ENCODE measurements at places on chromosomes 5 and 9.

DNA sequence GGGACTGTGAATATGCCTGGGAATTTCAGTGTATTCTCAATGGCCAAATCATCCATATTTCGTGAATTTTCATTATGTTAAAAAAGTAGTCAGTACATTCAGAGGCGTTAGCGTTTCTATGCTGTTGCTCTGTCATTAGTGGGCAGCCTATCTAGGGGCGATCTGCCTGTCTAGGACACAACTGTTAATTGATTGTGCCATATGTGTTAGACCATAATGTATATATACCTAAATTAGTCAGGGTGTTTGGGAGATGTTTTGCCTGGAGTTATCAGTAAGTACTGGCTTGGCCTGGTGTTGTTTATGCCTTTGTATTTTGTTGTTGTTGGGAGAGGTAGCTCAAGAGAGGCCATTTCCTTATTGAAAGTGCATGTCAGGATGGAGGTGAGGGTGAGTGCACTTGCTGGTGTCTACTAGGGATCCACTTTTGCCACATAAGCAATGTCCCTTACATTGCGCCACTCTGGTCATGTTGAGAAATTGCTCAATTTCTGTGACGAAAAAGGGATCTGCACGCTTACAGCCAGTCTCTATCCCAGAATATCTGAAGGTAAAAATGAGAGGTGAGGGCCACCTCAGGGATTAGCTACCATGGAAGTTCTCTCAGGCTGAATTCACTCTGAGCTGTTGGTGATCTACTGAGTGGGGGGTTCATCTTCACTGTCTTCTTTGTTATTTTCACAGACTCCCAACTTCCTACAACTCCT, 123.3 kb downstream of the ST8SIA4 start:
- no peak for DNase-seq

DNA sequence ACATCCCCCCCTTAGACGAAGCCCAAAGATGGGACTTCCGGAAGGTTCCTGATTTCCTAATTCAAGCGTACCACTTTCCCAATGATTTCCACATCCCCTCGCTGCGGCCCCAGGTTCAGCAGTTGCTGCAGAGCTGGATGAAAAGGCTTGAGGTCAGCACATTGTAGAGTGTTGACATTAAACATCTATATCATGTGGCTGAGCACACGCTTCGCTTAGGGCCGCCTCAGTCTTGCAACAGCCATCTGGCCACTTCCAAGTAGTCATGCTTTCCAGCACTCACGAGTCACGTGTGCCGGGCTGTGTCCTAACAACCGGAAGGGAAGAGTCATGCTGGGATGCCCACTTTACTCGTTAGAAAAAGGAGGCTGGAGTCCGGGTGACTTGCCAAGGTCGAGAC, 340.6 kb upstream of the IRX4 start:
- no peak for DNase-seq

DNA sequence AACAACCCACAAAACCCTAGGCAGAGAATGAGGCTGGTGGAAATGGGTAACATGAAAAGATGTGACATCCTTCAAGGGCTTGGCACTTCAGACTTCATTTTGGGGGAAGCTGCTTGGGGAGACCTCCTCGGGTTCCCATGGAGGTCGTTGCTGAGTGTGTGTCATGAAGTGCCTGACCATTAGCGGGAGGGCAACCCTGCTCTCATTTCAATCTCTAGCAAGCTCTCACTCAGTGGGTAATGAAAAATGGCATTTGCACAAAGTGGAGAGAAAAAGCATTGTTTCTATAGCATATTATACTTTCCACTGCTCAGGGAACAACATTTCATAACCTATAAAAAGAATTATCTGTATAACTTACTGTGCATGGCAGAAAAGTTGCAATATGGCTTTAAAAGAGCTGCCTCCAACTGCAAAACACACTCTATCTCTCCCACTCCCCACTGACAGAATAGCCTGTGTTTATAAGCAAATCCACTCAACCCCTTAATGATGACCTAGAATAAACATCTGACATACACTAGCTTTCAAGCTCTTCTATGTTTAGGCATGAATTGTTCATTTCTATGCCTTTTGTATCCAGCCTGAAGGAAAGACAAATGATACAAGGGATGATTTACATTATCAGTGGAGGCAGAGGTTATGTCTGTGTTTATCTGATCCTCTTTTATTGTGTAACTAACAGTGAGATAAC, 357.2 kb downstream of the ZSWIM6 start:
- DNase-seq: no peak

- no peak for DNase-seq
Observed at GRCh38 chr5:41891066-41891707, 13.0 kb upstream of the RIMOC1 start.

DNA sequence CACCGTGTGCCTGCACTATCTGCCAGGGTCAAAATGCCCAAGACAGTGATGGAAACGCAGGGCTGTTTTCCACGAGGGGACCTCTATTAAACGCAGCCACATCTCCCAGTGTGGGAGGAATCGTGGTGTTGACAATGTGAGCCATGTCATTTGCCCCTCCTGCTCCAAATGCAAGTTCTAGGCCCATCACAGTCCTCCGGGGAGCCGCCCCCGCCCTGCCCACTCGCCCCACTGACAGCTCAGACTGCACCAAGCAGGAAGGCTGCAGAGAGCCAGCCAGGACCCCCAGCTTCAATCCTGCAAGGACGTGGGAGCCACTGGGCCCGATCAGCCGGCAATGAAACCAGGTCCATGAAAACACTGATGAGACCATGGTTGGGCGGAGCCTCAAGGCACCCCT, 85.9 kb downstream of the VAV2 start:
- no peak for DNase-seq

GRCh38 chr9:137167747-137168572, 1.9 kb downstream of the LRRC26 start:
- no peak for DNase-seq

DNA sequence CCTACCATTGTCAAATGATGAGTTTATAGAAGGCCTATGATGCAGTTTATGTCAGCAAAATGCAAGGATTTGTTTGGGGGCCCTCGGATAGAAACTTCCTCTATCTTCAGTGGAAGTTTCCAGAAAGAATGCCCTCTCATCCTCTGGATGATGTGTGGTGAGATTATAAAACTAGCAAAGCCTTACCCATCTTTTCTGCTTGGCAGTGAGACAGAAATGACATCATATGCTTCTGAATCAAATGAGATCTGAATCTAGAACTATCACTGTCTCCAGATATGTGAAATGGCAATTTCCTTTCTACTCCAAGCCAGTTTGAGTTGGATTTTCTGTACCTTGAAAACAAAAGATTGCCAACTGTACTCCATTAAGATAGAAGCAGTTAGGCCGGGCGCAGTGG, 60.4 kb upstream of the CKMT2 start:
- no peak for DNase-seq

DNA sequence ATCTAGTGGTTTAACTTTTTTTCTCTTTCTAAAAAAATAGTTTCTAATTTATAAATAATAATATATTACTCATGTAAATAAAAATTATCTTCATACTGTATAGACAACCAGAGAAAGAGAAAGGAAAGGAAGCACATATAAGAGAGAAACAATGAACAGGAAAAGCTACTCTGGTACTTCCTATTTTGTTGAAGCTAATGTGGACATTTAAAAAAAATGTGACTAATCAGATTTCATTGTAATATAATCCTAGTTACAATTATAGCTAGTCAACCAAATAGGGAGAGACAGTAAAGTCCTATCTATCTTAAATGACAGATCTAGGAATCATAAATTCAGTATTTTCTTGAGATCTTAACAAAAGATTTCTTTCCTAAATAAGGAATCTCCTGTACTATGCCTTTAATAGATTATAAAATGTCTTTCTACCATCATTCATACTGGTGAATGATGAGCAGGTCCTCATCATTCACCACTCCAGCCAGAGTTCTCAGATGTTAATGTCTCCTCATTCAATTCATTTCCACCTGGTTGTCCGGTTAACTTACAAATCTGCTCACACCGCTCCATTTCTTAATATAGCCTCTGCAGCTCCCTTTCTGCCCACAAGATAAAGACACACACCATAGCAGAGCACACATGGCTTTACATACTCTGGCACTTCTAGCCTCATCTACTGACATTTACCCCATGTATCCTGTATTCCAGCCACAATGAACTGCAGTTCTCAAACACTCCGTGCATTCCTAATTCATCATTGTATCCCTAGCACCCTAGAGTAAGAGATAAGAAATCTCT, 30.9 kb downstream of the ZFR start:
- DNase-seq: no peak

- DNase-seq: no peak
Observed at GRCh38 chr5:113520429-113520828, 6.9 kb downstream of the YTHDC2 start.
